ENCODE measurements at places on chromosomes 2 and 18. TPM values are rescaled to one million over a fixed set of nuclear protein-coding genes. Genes with fewer than 3 reads are reported as not detected.

DNA sequence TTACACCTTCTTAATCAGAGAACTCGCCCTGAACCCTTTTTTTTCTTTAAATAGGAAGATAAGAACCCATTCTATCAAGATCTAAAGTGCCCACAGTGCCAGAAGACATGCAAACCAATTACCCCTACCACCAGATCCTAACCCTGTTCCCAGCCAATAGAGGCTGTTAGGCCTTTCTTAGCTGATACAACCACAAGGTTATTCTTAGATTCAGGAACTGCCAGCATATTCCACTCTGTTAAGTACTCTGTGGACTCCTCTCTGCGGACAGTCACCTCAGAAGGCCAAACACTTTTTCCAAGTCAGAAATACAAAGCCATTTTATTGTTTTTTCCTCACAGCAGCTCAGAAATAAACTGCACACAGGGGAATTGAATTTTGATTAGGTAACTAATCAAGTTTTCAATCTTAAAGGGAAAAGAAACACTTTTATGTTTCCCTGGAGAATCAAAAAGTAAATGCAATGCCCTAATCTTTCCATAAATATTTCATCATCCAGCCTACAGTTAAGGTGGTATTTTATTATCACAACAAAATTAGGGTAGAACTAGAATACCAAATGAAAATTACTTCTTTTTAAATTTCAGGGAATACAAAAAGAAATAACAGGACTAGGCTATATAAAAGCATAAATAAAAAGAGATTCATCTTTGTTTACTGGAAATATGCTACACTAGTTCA lies 111.4 kb downstream of the NBAS start:
- no peak for DNase-seq

The KLHL30 gene
- total RNA-seq: 0.10 TPM

DNA sequence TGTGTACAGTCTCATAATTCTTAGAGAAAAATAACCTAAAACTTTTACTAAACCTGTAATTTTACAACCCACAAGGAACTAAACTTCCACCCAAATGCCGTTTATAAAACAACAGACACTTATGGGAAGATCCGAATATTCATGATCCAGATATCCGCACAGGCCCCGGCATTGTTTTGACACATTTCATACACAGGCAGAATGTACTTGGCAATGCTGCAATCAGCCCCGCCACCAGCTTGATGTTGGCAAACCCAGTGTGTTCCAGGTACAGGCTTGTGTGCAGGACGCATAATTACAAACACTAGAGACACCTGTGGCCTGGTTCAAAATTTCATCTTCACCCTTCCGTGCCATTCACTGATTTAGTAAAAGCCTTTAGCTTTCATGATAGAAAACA lies 393.0 kb upstream of the SALL3 start:
- no peak for DNase-seq

The VIT gene
- not detected for total RNA-seq

The REG1B gene
- 4.9 TPM for total RNA-seq

DNA sequence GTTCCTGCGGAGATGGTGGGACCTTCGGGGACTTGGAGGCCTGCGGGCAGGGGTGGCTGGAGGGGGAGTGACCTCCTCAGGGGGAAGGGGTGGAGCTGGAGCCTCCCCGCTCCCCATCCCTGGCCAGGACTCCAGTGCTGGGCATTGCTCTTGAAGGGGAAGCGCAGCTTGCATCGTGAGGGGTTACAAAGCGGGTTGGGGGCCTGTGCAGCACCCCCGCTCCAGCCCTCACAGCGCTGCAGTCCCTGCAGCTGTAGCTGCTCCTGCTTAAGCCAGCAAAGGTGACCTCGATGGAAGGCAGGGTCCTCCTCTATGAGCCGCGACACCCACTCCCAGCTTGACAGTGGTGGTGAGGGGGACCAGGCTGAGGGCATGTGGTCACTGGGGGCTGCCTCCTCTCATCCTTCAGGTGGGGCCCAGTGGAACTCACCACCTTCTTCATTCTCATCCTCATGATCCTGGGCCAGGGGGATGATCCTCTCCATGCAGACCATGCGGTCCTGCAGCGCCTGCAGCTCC lies 36.7 kb upstream of the ANKRD62 start:
- DNase-seq: no peak

DNA sequence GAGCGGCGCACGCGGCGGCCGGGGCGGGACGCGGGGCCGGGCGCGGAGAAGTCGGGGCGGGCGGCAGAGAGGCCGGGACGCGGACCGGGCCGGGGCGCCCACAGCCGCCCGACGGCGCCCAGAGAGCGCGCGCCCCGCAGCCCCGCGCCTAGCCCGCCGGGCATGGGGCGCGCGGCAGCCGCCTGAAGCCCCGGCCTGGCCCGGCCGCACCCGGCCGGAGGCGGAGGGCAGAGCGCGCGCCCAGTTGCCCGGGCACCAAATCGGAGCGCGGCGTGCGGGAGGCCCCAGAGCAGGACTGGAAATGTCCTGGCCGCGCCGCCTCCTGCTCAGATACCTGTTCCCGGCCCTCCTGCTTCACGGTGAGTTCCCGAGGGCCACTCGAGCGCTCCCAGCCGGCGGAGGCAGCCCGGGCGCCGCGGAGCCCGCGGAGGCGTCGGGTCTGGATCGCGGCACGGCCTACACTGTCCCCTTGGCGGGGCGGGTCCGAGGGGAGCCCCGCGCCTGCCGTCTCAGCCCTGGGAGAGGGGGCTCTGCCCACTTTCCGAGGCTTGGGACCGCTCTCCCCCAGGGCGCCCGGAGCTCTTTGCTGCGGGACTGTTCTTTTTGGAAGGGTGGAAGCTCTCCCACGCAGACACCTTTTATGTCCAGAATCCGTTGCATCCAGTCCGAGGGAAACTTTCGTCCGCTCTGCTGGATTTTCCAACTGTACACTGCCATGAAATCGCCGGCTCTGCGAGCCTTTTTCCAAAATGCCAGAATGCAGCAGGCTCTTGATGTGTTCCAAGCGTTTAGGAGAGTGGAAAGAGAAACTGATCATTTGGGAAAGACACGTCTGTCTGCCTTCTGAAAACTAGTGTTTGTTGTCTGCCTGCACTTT lies 484 bp downstream of the APCDD1 start:
- no peak for DNase-seq

Data from left lobe of liver (tissue), 2 donors.